HS-5 (cell line): ENCODE measurements at places on chromosomes 11 and 22.
A peak's percentile ranks its signal among the peaks of the same experiment; 100 is the strongest.

DNA sequence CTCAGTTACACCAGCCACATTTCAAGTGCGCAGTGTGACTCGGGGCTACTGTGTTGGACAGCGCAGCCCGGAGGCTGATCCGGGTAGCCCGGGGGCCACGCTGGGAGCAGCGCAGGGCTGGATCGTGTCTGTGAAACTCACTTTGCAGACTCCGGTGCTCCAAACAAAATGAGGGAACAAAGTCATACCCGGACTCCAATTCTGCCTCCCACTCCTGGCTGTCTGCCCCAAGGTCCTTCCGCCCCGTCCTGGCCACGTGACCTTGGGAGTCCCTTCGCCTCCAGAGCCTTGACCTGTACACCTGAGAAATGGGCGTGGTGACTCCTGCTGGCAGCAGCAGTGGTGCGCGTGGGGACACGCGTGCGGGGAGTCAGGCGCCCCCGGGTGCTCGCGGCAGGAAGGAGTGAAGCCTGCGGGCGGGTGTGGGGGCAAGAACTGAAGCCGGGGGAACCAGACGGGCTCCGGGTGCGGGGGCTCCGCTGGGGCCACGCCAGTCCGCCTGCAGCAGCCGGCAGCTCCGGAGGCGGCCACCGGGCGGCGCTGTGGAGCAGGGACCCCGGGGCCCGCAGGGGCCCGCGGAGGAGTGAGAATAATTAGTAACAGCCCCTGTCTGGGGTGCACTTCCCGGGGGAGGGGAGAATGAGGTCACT is 42.4 kb downstream of the KCNJ4 start:
- no peak for DNase-seq

GRCh38 chr11:2277008-2277346 is 6.6 kb upstream of the ASCL2 start:
- no peak for DNase-seq

- no peak for DNase-seq
Observed at GRCh38 chr11:123585706-123586105, 68.7 kb downstream of the SCN3B start.

DNA sequence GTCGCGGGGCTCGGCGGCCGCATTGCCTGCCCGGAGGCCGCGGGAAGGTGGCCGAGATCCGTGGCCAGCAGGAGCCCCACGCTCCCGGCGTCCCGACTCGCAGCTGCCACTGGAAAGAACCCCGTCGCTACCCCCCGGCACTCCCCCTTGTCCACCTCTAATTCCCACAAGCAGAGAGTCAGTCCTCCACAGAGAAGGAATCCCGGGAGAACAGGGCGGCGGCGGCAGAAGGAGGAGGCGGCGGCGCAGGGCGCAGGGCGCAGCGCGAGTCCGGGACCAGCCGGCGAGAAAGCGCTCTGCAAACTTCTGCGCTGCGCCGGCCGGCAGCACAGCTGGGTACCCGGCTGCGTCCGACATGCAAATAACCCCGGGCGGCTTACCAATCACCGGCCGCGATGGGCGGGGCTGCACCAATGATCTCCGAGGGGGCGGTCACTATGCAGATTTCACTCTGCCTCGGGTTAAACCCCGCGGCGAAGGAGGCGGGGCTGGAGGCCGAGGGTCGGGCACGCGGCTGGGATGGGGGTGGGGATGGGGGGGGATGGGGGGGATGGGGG is at the start of gene ABTB2:
Gene ABTB2 (minus strand): TSS at position 310 of the 557 bp plus-strand sequence.
- peak; percentile 82 for DNase-seq

- no peak for DNase-seq
Observed at GRCh38 chr22:45631140-45631840, 40.3 kb upstream of the ATXN10 start.

DNA sequence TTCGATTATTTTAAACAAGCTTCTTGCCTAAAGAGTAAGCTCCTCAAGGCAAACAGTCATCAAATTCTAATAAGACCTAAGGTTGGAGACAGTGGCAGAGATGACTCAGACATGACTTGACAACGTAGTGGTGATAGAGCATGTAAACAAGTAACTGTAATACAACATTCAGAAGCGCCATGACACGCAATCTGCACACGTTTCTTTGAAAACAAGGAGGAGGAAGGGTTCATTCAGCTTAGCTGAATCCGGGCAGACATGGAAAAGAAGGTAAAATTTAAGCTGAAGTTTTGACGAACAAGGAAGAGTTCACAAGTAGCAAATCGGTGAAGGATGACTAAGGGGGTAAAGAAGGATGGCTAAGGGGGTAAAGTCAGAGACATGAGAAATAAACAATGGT is 152.4 kb upstream of the ZC3H12C start:
- peak; percentile 37 for DNase-seq

DNA sequence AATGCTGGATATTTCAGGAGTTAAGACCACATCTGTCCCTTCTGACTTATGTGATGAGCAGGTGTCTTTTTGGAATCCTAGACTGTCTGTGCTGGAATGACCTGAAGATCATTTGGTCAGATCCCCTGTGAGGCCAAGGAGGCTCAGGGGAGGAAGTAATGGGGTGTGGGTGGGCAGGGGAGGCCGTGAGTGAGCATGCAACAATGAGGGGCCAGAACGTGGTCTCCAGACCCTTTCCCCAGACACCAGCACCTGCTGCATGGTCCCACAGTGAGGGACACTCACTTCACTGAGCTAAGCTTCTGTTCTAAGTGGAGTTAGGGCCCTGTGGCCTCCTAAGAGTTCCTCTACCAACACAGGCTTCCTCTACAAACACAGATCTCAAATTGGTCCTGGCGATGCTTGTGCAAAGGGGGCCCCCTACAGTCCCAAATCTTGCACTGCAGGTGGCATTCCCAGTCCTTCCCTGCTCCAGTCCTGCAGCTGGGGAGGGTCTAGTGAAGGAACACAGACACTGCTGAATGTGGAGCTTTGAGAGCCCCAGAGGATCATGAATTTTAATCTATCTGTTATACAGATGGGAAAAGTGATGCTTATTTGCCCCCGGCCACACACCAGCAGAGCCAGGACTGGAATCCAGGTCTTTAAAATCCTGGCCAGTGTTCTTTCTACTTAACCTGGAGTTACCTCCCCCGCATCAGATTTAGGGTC is 7.4 kb downstream of the USP2 start:
- DNase-seq = no peak

- no peak for DNase-seq
Observed at GRCh38 chr22:27846248-27846757, 44.7 kb upstream of the MN1 start.

DNA sequence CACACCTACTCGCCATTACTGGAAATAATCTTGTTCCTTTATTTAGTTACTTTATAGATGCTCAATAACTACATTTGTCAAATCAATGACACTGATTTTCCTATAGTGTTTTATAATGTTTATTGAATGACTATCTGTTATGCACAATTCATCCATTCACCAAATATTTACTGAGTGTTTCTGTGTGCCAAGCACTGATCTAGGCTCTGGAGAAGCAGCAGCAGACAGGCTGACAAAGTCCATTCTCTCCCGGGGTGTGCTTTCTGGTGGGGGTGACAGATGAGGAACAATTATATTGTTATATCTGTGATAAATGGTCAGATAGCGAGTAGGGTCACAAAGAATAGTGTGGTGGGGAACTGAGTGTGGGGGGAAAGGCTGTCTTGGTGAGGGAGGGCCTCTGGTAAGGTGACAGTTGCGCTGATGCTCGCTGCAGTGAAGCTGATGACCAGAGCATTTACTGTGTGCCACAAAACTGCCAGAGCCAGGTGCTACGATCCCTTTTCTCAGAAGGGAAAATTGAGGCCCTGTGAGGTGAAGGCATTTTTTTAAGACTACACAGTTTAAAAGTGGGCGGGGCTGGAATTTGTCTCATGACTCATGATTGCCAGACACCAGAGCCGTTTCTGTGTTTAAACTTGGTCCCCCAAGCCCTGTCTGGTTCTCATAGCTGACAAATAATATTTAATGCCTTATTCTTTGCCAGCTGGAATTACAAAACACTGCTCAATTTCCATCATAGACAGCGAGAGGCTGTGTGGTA is 10.2 kb downstream of the PACS1 start:
- DNase-seq = no peak

DNA sequence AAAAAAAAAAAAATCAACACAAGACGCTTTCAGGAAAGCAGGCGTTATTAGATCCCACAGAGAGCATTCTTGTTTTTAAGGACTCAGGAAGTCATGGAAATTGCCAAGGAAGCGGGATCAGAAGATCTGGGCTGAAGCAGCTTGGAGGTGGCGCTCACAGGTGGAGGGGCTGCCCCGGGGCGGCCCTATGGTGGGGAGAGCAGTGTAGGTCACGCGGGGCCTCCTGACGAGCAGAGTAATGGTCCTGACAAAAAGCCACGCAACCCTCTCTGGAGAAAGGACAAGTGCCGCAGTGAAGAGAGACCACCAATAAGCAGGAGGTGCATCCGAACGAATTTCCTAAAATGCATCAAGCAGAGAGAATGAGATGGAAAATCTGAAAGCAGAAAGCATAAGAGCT is 407.0 kb downstream of the BRD1 start:
- DNase-seq = no peak

DNA sequence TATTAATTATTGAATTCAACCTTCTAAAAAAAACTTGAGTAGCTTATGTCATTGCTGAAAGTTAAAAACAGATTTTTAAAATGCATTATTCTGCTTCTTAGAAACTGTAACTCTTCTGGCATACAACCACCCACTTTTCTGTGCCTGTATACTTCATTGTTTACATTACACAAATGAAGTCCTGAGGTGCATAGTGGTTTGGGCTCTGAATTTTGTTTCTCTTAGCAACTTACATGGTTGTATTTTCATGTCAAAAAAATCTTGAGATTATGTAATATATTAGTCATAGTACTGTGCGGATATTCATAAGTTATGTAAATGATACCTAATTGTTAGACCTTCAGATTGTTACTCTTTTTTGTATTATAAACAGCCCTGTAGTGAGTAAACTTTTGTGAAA is 12.2 kb downstream of the SC5D start:
- DNase-seq = no peak

- DNase-seq = no peak
Observed at GRCh38 chr11:76615950-76616349, 54.6 kb downstream of the LRRC32 start.

- DNase-seq = no peak
Observed at GRCh38 chr11:109109571-109110315, 312.2 kb upstream of the C11orf87 start.

- peak; percentile 25 for DNase-seq
Observed at GRCh38 chr11:110829873-110830272, 117.6 kb upstream of the ARHGAP20 start.

GRCh38 chr11:80330264-80330663 is 889.4 kb upstream of the TENM4 start:
- peak; percentile 19 for DNase-seq

DNA sequence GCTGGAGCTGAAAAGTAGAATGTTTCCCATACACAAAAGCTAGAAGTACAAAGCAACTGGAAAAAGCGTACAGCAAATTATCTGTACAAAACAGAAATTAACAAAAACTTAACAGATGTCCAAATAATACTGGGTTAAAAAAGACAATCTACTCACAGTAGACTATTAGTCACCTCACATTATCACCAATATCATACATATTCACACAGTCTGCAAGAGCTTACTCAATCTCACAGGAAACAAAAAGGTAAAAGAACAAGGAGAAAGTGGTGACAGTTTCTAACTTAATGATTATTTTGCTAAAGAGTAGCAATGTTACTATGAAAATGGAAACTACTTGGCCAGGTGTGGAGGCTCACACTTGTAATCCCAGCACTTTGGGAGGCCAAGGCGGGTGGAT is 11.9 kb downstream of the CELF1 start:
- DNase-seq = no peak
